Coronary artery (tissue), 2 donors: ENCODE measurements at places on chromosomes 1 and 21.

GRCh38 chr1:153262462-153263157 is 3.1 kb downstream of the LORICRIN start:
- no peak for DNase-seq

GRCh38 chr1:58574816-58575215 is 2.2 kb downstream of the TACSTD2 start:
- no peak for DNase-seq

- DNase-seq, result no peak
Observed at GRCh38 chr1:2403273-2403672, 9.1 kb downstream of the PEX10 start.

DNA sequence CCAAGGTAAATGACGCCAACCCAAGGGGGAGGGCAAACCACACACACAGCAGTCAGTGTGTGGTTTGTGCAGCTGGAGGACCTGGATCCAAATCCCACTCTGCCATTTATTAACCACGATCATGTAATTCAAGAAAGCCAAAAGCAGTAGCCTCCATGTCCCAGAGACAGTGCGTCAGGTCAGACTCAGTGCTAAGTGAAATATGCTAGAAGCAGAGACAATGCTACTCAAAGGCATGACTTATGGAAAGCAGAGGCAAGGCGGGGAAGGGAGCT is 13.6 kb downstream of the TTC39A start:
- DNase-seq, result no peak

- DNase-seq, result no peak
Observed at GRCh38 chr1:156677616-156678596, 699 bp upstream of the NES start.

DNA sequence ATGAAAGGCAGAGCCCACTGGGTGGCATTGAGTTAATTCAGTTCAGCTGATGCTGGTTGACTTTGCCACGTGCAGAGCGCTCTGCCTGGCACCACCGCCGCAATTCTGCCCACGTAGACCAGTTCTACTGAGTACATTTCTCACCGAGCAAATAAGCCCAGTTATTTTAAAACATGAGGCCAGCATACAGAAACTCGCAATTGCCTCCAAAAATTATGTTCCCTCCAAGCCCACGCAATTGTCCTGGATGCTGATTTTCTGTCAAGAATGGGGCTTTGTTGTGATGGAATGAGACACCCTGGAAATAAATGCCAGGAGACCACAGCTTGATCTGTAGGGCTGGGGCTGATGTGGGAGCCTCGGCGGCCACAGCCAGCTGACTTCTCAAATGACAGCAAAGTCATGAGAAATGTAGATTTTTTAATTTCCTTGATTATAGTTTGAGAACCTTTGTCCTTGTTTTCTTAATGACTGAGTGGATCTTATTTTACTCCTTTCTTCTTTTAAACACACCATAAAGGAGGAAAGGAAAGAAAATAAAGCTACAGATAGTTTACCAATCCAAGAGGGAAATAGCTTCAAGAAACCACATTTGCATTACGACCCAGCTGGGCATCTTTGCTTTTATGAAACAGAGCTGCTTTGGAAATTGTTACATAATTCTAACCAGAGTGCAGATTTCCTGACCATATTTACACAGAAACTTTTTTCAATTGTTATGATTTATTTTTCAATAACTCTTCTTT is 11.6 kb upstream of the PARP1 start:
- DNase-seq, result no peak

GRCh38 chr1:25026730-25027450 is 96.8 kb upstream of the RUNX3 start:
- no peak for DNase-seq

DNA sequence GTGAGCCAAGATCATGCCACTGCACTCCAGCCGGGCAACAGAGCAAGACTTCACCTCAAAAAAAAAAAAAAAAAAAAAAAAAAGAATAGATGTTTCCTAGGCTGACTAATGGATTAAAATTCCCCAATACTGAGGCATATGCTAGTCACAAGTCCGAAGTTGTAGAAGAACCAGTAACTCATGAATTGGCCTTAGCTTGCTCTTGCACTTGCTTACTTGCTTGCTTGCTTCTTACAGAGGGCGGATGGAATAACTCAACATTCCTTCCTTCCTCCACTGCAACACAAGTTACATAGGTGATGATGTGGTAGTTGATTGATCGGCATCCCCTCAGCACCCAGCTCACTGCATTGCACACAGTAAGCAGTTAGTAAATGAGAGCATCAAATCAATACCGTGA is 2.8 kb upstream of the TARS2 start:
- DNase-seq, result no peak

DNA sequence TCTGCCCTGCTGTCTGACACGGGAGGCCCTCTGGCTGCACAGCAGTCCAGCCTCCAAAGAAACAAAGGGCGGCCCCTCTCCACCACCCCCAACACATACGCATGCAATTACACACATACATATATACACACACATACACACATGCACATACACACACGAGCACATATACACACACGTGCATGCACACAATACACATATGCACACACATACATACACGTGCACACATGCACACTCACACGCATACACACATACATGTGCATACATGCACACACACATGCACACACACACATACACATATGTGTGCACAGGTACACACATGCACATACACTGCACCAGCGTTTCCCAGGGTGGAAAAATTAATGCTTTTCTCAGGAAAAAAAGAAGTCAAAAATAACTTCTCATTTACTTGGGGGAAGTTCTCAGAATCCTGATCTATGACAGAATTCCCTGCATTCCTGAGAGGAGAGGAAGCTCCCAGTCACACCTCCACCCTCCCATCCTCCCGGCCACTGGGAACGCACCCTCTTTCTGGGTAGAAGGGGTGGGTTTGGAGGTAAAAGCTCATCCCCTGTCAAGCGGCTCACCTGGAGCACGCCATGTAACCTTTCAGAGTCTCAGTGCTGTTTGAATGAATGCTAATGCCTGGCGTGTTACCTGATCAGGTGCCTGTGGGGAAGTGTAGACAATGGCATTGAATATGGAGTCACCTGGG is 33.1 kb upstream of the KLHDC7A start:
- DNase-seq, result no peak

DNA sequence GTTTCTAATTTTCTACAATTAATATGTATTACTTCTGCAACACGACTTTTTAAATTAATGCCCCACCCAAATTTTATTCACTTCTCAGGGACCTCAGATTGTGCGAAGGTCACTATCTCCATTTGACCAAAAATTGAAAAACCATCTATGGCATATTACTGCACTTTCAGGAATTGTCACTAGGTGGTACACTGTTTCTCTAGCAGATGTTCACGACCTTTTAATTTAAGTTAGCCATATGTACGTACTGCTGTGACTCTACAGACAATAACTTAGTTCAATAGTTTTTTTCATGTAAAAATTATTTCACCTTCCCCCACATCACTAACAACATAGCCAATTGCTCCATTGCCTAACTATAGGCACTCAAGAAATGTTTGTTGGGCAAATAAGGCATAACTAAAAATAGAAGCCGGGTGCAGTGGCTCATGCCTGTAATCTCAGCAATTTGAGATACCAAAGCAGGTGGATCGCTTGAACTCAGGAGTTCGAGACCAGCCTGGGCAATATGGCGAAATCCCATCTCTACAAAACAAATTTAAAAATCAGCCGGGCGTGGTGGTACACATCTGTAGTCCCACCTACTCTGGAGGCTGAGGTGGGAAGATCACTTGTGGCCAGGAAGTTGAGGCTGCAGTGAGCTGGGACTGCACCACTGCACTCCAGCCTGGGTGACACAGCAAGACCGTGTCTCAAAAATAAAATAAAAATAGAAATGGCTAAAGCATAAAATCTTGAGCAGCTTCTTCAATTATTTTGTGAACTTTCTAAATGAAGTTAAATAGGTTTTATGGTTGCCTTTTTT is 75.7 kb upstream of the PKN2 start:
- no peak for DNase-seq

GRCh38 chr21:29434081-29434480 is 135.4 kb downstream of the BACH1 start:
- no peak for DNase-seq

DNA sequence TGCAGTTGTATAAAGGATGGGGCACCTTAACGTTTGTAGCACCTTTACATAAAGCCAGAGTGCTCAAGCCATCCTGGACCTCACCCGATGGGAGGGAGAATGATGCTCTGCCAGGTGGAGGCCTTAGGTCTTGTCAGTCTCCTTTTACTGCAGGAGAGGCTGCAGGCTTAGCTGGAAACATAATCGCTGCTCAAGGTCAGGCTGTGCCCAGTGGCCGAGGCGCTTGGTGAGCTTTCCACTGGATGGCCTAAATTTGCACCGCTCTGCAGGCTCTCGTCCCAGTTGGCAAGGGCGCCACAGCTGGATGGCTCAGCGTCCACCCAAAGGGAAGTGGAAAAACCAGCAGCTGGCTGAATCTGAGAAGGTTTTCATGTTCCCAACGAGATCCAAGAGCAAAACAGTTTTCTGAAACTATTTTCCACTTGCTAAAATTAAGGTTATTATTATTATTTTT is 438.9 kb downstream of the CAMTA1 start:
- DNase-seq, result no peak

GRCh38 chr1:240650877-240651276 is 38.9 kb upstream of the GREM2 start:
- no peak for DNase-seq
